ENCODE measurements at places on chromosomes 12 and 14.

GRCh38 chr12:117404940-117405339 lies 43.5 kb upstream of the NOS1 start:
- no peak for DNase-seq

DNA sequence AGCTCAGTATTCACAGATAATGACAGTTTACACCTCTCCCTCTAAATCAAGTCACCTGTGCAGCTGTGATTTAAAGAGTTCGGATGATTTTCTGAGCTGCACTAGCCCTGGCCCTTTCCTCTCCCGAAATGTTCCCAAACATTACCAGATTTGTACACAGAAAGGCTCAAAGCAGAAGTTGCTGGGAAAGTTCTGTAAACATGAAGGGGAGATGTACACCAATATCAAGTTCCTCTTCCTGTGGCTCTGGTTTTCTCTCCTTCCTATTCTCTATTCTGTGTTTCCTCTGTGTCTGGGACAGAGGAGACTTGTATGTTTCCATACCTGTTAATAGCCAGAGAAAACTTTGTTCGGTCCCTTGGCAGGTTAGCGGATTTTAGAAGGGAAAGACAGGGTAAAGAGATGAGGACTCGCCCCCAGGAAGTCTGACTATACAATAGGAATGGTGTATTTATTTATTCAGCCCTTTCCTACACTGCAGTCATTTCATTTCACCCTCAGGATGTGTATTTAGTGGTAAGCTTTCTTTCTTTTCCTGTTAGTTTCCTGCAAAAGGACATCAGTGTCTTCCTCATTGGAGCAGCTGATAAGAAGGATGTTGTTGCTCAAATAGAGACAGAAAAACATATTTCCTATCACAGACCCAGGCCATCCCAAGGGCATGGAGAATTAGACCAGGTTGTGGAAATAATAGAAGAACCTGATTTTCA lies 7.6 kb upstream of the NUMB start:
- DNase-seq = peak; percentile 37

GRCh38 chr12:124506145-124506831 lies 61.1 kb downstream of the NCOR2 start:
- peak; percentile 78 for DNase-seq

DNA sequence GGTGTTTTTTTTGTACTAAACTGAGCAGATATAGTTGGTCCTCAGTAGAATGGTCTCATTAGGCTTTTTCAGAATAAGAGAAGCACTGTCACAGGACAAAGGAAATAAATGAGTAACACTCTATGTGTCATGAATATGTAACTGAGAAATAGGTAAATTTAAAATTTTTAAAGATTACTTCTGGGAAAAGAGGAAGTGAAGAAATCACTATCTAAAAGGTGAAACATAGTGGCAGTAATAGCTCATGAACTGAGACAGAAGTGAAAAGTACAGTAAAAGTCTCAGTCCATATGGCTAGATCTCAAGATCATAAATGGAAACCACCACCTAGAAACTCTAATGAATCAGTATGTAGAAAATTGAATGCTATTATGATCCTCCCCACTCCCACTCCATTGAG lies 89.3 kb upstream of the TTC7B start:
- no peak for DNase-seq

- peak; percentile 65 for DNase-seq
These were observed 88.3 kb downstream of the RPS29 start for GRCh38 chr14:49497725-49498348.

DNA sequence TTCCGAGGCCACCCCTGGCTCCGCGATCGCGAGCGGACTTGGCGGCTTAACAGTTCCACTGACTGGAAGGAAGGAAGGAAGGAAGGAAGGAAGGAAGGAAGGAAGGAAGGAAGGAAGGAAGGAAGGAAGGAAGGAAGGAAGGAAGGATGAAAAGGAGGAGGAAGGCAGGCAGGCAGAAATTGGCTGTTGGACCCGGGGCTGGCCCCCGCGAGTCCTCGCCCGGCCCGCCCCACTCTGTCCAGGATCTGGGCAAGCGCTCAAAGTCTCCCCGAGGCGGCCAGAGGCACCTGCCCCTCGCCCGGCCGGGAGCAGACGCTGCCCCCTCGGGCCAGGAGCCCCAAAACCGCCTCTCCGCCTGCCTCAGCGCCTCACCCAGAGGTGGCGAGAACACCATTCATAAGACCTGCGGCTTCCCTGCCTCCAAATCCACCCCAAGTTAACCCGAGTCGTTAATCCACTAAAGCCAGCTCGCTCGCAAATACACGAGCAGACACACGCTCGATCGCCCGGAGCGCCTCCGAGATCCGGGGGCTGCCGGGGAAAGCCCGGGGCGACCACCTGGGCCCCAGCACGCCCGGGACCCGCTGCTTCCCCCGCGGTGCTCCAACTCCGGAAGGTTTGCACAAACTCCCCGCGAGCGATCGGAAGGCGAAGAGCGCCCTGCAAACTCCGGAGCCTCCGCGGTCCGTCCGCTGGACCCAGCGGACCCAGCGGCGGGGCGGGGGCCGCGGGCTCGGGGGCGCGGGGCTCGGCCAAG lies 844 bp downstream of the DPF3 start:
- DNase-seq = no peak
